NCI-H69 (cell line): ENCODE measurements at places on chromosomes 6 and 20.

DNA sequence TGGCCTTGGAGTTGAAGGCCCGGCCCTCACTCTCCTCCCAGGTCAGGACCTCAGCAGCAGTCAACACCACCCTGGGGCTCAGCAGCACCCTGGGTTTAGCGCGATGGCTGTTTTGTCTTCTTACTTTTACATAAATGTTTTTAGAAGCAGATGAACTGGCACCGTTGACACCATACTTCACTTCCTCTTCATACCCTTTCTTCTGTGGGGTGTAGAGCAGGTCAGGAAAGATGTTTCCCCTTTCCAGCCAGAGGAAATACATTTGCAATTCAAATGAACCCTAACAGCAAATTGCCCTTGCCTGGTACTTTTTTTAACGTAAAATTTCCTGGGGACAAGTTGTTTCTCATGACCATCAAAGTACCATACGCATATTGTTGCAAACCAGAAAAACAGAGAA, 54.7 kb upstream of the SNX9 start:
- DNase-seq, result no peak

- DNase-seq, result peak; percentile 12
Observed at GRCh38 chr20:58956078-58956477, 25.0 kb upstream of the NELFCD start.

DNA sequence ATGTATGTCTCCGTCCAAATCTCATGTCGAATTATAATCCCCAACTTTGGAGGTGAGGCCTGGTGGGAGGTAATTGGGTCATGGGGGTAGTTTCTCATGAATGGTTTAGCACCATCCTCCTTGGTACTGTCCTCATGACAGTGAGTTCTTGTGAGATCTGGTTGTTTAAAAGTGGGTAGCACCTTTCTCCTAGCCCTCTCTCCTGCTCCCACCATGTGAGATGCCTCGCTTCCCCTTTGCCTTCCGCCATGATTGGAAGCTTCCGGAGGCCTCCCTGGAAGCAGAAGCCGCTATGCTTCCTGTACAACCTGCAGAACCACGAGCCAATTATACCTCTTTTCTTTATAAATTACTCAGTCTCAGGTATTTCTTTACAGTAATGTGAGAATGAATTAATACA, 123.1 kb downstream of the FYN start:
- no peak for DNase-seq

- DNase-seq, result no peak
Observed at GRCh38 chr6:141580131-141580530, 552.6 kb upstream of the GJE1 start.
